Activated naive CD8-positive, alpha-beta T cell treated with anti-CD3 and anti-CD28 coated beads, Interleukin-2, amount 50 U/mL, for 24 hours (primary cell): ENCODE measurements at places on chromosomes 4 and X.

DNA sequence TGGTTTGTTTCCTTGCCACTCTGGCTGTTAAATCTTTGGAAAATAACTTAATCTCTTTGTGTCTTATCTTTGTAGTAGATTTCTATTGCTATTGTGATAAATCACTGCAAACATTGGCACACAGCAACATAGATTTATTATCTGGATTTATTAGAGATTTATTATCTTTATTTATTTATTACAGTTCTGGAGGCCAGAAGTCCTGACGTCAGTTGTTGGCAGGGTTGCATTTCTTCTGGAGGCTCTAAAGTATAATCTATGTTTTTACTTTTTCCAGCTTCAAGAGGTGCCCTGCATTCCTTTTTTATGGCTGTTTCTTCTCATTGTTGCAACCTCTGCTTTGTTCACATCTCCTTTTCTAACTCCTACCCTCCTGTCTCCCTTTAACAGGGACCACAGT is 542.8 kb downstream of the GRXCR1 start:
- H3K36me3 ChIP-seq, result no peaks in the 10 kb centered on the region
- H3K27me3 ChIP-seq, result no peaks in the 10 kb centered on the region
- no peak for DNase-seq
- H3K4me1 ChIP-seq, result no peaks in the 10 kb centered on the region

- no peaks in the 10 kb centered on the region for H3K4me1 ChIP-seq
- no peak overlapping the region for H3K4me3 ChIP-seq
- no peak for DNase-seq
- H3K36me3 ChIP-seq, result no peaks in the 10 kb centered on the region
Observed at GRCh38 chr4:156413239-156414135, 459.8 kb upstream of the CTSO start.

DNA sequence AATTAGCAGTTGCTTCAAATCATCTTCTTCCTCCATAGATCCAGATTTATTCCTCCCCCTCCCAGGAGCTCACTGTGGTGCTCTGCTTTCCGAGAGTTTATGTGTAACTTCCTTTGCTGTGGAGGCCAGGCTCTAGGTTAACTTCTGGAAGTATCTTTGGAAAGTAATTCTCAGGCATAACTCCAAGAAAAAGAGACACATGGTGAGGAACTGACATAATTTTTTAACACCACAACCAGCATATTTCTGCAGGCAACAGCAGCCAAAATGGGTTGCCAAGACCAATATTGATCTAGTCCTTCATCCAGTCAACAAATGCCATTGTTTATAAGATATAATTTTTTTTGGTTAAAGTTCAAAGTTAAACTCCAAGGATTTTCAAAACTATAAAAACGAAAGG is 114.5 kb upstream of the RBPJ start:
- peaks cover 3% of the 10 kb centered on the region for H3K36me3 ChIP-seq
- H3K4me1 ChIP-seq, result peaks cover 23% of the 10 kb centered on the region
- no peak overlapping the region for H3K27ac ChIP-seq

DNA sequence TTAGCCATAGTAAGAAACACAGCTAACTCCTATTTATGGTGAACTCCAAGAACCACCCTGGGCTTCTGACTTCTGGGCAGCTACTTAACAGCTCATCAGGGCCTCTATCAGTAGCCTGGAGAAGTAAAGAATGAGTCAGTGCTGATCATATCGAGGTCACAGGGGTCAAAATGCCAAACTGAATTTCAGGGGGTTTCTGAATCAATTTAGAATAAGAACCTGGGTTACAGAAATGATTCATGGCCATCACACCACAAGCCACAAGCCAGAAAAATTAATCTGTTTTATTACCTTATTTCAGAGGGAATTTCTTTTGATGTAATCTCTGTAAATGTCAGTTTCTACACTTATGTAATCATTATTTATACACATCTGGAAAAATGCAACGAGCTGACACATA is 64.4 kb downstream of the CHST7 start:
- no peaks in the 10 kb centered on the region for H3K27me3 ChIP-seq
- H3K4me3 ChIP-seq, result no peak overlapping the region
- DNase-seq, result no peak
- peaks cover 46% of the 10 kb centered on the region for H3K4me1 ChIP-seq

DNA sequence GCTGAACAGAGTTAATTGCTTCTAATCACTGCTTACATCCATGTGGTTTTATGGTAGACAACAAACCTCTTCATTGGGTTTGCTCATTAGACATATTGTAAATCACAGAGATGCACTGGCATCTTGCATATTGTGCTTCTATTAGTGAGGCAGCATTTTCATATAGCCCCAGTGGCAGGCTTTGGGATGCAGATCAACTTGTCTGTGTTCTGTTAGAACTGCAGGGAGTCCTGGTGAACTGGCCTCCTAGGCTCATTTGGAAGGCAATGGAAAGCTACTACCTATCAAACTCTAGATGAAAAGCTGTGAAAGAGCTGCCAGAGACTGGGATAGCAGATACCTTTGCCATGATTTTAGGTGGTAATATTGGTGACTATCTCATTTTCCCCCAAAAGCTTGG is 108.8 kb downstream of the NAA11 start:
- H3K36me3 ChIP-seq, result no peaks in the 10 kb centered on the region
- no peaks in the 10 kb centered on the region for H3K4me1 ChIP-seq
- no peak for DNase-seq
- H3K27me3 ChIP-seq, result no peaks in the 10 kb centered on the region
- no peak overlapping the region for H3K4me3 ChIP-seq

DNA sequence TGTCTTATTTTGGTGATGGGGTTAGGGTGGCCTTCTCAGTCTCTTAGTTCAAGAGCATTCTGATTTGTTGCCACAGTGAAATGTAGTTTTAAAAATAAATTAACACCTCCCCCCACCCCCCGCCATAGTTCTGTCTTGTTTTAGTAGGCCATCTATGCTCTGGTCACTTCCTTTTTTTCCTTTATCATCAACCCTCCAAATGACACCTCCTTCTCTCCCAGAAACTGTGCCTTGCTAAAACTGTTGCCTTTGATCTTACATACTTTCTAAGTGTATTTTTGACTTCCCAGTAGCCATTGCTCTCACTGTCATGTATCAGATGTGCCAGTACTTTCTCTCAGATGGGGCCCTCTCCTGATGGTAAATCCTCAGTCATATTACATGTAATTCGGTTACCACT is 14.5 kb upstream of the NDUFC1 start:
- peaks cover 79% of the 10 kb centered on the region for H3K4me1 ChIP-seq
- H3K27ac ChIP-seq, result peak overlapping the region; percentile 16
- DNase-seq, result no peak
- no peaks in the 10 kb centered on the region for H3K27me3 ChIP-seq

- H3K27ac ChIP-seq, result no peak overlapping the region
- H3K36me3 ChIP-seq, result no peaks in the 10 kb centered on the region
- no peak for DNase-seq
- no peak overlapping the region for H3K4me3 ChIP-seq
- no peaks in the 10 kb centered on the region for H3K27me3 ChIP-seq
Observed at GRCh38 chr4:186688150-186688943, 35.3 kb downstream of the FAT1 start.

GRCh38 chrX:19810802-19811201 is 76.6 kb downstream of the SH3KBP1 start:
- peaks cover 10% of the 10 kb centered on the region for H3K36me3 ChIP-seq
- H3K27me3 ChIP-seq, result no peaks in the 10 kb centered on the region
- peak overlapping the region; percentile 64 for H3K27ac ChIP-seq
- H3K4me1 ChIP-seq, result peaks cover 71% of the 10 kb centered on the region
- no peak overlapping the region for H3K4me3 ChIP-seq

- H3K36me3 ChIP-seq, result no peaks in the 10 kb centered on the region
- H3K27me3 ChIP-seq, result no peaks in the 10 kb centered on the region
- peaks cover 6% of the 10 kb centered on the region for H3K4me1 ChIP-seq
- no peak overlapping the region for H3K4me3 ChIP-seq
- no peak for DNase-seq
- no peak overlapping the region for H3K27ac ChIP-seq
Observed at GRCh38 chr4:79923281-79923680, 149.7 kb downstream of the ANTXR2 start.

- peaks cover 3% of the 10 kb centered on the region for H3K4me1 ChIP-seq
- no peak for DNase-seq
- peaks cover 71% of the 10 kb centered on the region for H3K27me3 ChIP-seq
- no peak overlapping the region for H3K27ac ChIP-seq
Observed at GRCh38 chrX:626745-627509, 3.7 kb upstream of the SHOX start.

DNA sequence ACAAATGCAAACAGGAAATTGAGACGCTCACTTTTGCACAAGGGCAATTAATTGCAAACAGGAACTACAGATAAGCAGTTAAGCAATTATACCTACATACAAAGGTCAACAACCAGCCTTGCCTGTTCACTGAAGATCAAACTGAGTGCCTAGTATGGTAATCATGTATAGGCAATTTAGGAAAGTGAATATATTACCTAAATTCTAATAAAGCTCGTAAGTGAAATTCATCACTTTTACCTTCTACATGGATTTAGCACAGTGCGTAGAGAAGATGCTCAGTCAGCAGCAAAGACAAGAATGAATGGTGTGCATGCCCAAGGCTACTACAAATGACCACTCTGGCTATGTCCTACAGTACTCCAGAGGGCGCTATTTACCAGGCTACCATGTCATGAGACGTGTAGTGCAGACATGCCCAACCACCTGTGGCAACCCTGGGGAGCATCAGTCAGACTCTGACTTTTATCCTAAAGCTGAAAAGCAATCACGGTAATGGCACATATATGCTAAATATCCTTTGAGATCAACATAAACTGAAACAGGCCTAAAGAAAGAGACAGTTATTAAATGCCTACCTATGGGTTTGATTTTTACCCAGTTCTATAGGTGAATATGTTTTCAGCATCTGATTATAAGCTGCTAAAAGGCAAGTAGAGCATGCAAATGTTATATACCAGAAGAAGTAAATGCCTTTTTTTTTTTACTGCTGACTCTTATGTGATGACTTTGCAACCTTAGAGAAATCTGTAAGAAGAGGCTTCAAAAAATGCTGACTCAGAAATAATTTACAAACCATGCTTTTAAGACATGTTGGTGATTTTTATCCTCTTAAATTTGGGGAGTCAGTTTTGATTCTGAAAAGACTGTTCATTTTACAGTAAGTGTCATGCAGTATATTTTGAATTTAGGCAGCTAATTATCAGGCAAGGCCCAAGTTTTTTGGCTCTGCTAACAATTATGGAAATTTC is 178.0 kb downstream of the PPP3CA start:
- H3K27me3 ChIP-seq, result no peaks in the 10 kb centered on the region
- no peaks in the 10 kb centered on the region for H3K36me3 ChIP-seq
- no peak overlapping the region for H3K27ac ChIP-seq

DNA sequence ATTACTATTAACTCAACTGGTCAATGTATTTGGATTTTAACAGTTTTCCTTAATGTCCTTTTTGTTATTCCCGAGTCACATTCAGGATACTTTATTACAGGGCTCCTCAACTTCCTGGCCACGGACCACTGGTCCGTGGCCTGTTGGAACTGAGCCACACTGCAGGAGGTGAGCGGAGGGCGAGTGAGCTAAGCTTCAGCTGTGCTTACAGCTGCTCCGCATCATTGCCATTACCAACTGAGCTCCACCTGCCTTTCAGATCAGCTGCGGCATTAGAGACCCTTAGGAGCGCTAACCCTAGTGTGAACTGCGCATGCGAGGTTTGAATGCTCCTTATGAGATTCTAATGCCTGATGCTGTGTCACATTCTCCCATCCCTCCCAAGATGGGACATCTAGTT is 591.7 kb downstream of the CCSER1 start:
- H3K4me3 ChIP-seq, result no peak overlapping the region
- no peaks in the 10 kb centered on the region for H3K36me3 ChIP-seq
- no peaks in the 10 kb centered on the region for H3K4me1 ChIP-seq
- H3K27ac ChIP-seq, result no peak overlapping the region

GRCh38 chr4:65021737-65022136 is 612.5 kb upstream of the TECRL start:
- no peak overlapping the region for H3K4me3 ChIP-seq
- no peaks in the 10 kb centered on the region for H3K4me1 ChIP-seq

DNA sequence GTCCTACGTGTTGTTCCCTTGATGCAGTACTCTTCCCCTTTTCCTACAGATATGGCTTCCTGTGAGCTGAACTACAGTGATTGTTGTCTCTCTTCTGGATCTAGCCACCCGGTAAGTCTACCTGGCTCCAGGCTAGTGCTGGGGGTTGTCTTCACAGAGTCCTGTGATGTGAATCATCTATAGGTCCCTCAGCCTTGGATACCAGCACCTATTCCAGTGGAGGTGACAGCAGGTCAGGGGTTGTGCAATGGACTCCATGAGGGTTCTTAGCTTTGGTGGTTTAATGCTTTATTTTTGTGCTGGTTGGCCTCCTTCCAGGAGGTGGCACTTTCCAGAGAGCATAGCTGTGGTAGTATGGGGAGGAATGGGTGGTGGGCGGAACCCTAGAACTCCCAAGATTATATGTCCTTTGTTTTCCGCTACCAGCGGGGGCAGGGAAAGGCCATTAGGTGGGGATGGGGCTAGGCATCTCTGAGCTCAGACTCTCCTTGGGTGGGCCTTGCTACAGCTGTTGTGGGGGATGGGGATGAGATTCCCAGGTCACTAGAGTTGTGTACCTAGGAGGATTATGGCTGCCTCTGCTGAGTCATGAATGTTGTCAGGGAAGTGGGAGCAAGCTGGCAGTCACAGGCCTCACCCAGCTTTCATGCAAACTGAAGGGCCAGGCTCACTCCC is 121.4 kb upstream of the ANKRD50 start:
- H3K4me3 ChIP-seq, result no peak overlapping the region
- no peaks in the 10 kb centered on the region for H3K4me1 ChIP-seq
- H3K27ac ChIP-seq, result no peak overlapping the region
- H3K36me3 ChIP-seq, result no peaks in the 10 kb centered on the region

DNA sequence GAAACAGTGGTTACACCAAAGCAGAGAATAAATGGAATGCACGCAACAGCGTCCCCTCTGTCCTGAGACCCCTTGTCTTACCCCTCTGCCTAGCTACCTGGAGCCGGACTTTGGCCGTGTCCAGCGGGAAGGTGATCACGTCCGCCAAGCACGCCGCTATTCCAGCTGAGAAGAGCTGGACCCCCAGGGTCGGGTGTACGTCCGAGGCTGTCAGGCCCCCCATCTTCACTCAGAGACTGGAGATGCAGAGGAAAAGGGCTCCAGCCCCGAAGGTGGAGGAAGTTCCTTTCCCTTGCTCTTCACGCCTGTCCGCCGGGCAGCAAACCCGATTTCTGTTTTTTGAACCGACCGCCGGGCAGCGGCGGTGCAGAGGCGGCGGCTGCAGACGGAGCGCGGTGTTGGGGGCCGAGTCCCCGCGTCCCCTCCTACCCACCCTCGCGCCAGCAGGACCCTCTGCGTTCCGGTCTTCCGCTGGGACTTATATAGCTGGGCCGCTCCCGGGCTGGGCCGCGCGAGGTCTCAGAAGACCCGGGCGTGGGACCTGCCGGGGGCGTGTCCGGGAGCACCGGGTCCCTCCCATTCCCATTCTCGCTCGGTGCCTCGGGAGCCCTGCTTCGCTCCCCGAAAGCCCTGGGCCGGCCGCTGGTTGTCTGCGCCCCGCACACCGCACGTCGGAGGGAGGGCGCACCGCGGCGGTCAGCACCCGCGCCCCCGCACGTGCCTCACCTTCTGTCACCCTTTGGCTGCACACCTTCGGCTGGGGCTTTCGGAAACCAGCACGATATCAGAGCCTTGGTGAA is at the start of gene UCP1:
TSS of gene UCP1 (minus strand) at position 455 of the 800 bp plus-strand sequence. CDS start at position 223, 232 bp downstream.
- peak; percentile 12 for DNase-seq
- peak within 1 kb of the TSS; percentile 76 for H3K4me3 ChIP-seq
- H3K27me3 ChIP-seq, result peaks cover 60% of the 10 kb centered on the region
- H3K36me3 ChIP-seq, result peaks cover 2% of the 10 kb centered on the region

GRCh38 chr4:18012807-18013462 is 8.6 kb downstream of the LCORL start:
- H3K27me3 ChIP-seq, result no peaks in the 10 kb centered on the region
- H3K36me3 ChIP-seq, result no peaks in the 10 kb centered on the region
- H3K27ac ChIP-seq, result no peak overlapping the region

GRCh38 chr4:21790438-21791029 is 158.0 kb downstream of the KCNIP4 start:
- H3K4me1 ChIP-seq, result no peaks in the 10 kb centered on the region
- H3K27me3 ChIP-seq, result peaks cover 1% of the 10 kb centered on the region
- no peak for DNase-seq
